NCI-H187 treated with DMSO at 0.1 percent for 48 hours (cell line): ENCODE measurements at places on chromosomes 5 and 9.

- no peak for DNase-seq
Measured at GRCh38 chr5:53792338-53792737, 231.9 kb downstream of the NDUFS4 start.

DNA sequence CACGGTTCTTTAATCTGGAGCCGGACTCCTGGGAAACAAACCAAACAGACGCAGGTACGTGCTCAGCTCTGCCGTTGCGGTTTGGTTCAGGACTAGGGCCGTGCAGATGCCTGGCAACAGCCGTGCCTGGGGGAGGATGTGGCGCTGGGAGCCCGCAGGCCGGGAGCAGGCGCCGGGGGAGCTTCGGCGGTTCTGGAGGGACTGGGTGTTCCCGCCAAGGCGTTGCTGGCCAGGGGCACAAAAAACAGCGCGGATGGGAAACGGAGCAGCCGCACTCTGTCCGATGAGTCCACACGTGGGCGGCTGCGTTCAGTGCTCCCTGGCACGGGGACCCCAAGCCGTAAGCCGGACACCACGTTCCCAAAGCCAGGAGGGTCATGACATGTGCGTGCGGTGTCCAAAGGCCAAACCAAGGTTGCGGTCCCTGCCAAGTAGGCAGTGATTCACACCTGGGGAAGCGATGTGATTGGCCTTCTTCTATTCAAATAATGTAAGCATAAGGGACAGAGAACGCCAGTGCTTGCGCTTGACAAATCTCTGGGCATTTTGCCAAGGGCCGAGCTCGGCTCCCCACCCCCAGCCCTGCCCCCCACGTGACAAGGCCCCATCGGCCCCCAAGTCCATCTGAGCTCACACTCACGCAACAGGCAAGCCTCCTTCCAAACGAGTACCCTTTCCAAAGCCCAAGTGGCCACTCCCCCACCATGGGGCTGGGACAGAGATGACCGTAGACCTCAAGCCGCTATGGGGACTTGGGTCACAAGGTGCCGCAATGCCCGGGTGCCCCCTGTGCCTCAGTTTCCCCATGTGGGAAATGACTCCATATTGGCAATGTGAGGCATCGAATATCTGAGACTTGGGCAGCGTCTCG, 49.7 kb upstream of the NKD2 start:
- DNase-seq = no peak

DNA sequence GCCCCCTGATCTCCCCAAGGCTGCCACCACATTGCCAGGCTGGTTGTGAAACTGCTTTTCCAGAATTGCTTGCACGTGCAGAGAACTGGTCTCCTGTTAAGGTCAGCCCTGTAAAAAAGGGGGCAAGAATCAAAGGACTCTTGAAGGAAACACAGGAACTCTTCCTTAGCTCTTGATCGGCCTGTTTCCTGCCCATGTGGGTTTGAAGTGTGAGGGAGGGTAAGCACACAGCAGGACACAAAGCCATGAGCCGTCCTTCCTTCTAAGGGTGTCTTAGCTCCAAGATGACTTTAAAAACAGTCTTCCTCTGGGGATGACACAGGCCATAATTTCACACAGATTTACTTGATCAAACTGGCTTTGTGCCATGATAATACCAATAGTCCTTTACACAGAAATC, 36.1 kb downstream of the TEK start:
- DNase-seq = no peak

DNA sequence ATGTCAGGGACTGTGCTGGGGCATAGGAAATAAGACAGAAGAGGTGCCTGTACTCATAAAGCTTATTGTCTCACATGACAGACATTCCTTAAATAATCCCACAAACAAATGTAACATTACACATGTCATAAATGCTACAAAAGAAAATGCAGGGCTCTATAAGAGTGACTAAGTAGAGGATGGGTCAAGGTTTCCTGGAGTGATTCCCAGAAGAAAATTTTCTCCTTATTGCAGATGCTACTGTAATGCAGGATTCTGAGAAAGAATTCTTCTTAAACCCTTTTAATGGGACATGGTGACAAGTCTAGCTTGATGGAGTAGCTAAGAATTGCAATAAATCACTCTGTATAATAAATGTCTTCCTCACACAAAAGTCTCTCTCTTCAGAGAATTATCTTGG, 55.7 kb downstream of the SH3TC2 start:
- no peak for DNase-seq

DNA sequence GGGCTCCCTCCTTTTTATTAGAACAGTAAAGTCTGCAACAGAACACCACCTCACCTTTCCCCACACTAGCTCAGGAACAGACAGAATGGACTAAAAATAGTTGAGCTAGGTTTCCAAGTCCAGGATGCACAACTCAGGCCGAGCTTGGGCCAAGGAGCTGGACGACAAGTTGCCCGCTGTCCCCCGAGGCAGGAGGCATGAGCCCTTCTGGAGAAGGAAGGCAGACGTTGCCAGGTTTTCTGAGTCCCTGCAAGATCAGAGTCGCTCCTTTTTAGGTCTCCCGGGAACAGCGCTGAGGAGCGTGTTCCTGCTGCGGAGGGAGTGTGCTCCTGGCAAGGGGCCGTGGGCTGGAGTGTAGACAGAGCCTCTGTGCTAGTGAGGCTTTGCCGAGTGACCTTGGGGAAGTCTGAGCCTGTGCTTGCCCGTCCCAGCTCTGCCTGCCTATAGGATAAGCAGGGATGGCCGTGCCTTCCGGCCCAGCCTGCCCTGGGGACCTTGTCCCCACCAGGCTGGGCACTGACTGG, 121.6 kb downstream of the WNK2 start:
- no peak for DNase-seq

DNA sequence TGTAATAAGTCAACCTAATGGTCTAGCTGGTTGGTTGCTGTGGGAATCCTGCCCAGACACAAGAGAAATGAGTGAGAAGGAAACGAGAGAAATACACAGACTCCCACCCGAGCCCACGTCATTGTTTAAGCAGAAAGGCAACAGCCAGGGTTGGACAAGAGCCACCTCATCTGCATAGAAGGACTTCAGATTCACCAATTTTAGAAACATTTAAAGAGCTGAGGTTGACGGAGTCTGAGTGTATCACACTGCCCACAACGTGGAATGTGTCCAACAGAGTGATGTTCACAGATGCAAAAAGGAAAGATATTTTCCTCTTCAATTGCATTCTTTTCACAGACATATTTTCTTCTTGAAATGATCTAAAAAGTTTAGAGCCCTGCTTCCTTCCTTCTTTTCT, 349.5 kb downstream of the AGTPBP1 start:
- no peak for DNase-seq

GRCh38 chr9:129907201-129907600, 71.9 kb downstream of the USP20 start:
- DNase-seq = no peak

DNA sequence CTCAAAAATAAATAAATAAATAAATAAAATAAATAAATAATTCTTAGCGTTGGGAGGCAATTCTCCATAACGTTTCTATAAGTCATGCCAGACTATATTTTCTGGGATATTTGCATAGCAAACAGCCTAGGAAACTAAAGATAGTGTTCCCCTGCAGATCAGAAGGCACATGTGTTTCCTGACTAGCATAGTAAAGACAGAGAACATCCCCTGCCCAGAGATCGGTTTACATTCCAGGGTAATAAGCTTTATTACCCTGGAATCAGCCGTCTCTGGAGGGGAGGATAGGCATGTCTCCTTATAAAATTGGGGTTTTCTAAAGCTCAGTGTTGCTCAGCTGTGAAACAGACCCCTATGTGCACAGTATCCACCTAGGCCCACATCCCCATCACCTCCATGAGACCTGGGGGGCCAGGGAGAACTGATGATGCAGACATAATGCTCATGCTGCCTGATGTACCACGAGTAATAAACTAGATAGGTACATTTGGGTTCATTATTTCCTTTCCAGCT, 36.9 kb upstream of the IFNK start:
- DNase-seq = no peak

GRCh38 chr5:40033411-40033810, 608.6 kb upstream of the DAB2 start:
- DNase-seq = no peak

GRCh38 chr9:28848671-28849070, 1275.4 kb upstream of the C9orf72 start:
- no peak for DNase-seq

GRCh38 chr5:122358372-122358979, 46.4 kb downstream of the SNCAIP start:
- DNase-seq = no peak

DNA sequence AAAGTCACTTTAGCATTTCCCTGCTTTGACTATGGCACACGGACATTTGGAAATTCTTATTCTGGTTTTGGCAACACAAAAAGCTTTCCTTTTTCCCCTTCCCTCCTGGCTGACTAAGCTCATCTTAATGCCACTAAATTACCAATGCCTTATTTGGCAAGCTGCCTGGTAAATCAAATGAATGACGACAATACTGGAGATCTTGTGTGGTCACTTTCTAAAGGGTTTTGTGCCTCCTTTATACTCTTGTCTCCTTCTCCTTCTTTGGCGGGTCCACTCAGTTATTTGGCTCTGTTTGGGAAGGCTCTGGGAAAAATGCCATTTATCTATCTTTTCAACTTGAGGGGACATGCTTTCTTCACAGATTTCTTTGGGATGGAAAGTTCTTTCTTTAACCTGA, 34.9 kb downstream of the SH3GL2 start:
- no peak for DNase-seq

GRCh38 chr9:101977614-101978210, 239.3 kb upstream of the GRIN3A start:
- no peak for DNase-seq

GRCh38 chr5:34655354-34655991, 655 bp upstream of the RAI14 start:
- DNase-seq = no peak
